ENCODE measurements at places on chromosomes 4 and X.

- no peak for DNase-seq
Observed at GRCh38 chr4:120432301-120432860, 365.7 kb upstream of the MAD2L1 start.

GRCh38 chr4:35541888-35542213, 702.5 kb downstream of the ARAP2 start:
- no peak for DNase-seq

- DNase-seq, result no peak
Observed at GRCh38 chr4:87051121-87051713, 116.4 kb downstream of the AFF1 start.

DNA sequence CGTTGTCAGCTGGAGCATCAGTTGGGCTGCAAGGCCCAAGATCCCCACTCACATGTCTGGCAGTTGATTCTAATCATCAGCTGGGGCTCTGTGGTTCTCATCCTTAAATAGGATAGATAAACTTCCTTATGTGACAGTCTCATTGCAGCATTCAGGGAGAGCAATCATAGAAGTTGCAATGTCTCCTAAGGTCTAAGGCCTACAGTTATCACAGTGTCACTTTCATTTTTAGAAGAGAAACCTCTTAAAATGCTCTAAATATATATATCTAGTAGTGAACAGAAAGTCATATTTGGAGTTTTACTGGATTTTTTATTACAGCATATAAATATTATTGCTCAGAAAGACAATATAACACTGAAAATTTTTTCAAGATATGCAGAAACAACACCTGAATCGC, 226.0 kb upstream of the PPP1R2C start:
- DNase-seq, result no peak

GRCh38 chr4:100895556-100896197, 377.9 kb upstream of the EMCN start:
- DNase-seq, result no peak

DNA sequence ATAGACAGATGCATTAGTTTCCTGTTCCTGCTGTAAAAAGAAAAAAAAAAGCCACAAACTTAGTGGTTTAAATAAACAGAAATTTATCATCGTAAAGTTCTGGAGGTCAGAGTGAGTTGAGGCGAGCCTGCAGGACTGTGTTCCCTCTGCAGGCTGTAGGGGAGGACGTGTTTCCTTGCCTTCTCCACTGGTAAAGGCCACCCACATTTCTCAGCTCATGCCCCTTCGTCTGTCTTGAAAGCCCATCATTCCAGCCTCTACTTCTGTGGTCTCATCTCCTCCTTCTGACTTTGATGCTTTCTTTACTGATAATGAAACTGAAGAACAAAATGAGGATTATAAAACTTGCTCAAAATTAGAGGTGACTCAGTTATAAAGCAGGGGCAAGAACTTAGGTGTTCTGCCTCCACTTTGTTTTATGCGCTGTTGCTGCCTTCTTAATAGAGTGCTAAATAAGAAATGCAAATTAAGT, 143.0 kb downstream of the STIM2 start:
- peak; percentile 79 for DNase-seq

Measured in amniotic epithelial cell (primary cell).